MCF 10A (cell line): ENCODE measurements at places on chromosomes 6 and 20. TPM values are rescaled to one million over a fixed set of nuclear protein-coding genes. Genes with fewer than 3 reads are reported as not detected.

TAAR9 gene
- not detected in 2 replicates for total RNA-seq

OR2B6 gene
- total RNA-seq: not detected in 2 replicates

TAP1 gene
- total RNA-seq: 32.3 and 35.2 TPM in 2 replicates

RPP40 gene
- total RNA-seq: 22.9 and 34.8 TPM in 2 replicates

C20orf173 gene
- not detected in 2 replicates for total RNA-seq

DZANK1 gene
- total RNA-seq: 2.5 and 3.0 TPM in 2 replicates

HLA-DRB5 gene
- total RNA-seq: not detected in 2 replicates

MYCT1 gene
- not detected in 2 replicates for total RNA-seq

CCDC167 gene
- 24.4 and 40.8 TPM in 2 replicates for total RNA-seq

BPIFB2 gene
- not detected in 2 replicates for total RNA-seq

KCNK5 gene
- total RNA-seq: 1.3 and 2.6 TPM in 2 replicates

BMP6 gene
- 0.12 and 0.56 TPM in 2 replicates for total RNA-seq

TOX2 gene
- 2.4 and 2.7 TPM in 2 replicates for total RNA-seq

HSPA12B gene
- total RNA-seq: not detected in 2 replicates

PLN gene
- total RNA-seq: not detected in 2 replicates

LMBRD1 gene
- total RNA-seq: 18.1 and 20.7 TPM in 2 replicates
